ENCODE measurements at places on chromosomes 6 and 20.

DNA sequence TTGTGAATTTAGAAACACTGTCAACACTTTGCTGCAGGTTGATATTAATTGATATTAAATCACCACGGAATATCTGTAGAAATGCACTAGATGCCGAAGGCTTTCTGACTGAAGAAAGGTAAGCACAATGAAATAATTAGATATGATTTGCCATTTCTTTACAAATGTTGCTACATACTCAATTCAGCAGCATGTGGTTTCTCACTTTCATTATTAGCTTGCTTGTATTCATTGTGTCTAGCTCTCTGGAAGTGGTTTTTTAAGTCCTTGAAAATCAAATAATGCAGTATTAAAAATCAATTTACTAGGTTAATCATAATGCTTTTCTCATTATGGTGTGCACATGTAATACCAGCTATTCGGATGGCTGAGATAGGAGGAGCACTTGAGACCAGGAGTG lies 231.3 kb upstream of the MARCKS start:
- no peak for DNase-seq

DNA sequence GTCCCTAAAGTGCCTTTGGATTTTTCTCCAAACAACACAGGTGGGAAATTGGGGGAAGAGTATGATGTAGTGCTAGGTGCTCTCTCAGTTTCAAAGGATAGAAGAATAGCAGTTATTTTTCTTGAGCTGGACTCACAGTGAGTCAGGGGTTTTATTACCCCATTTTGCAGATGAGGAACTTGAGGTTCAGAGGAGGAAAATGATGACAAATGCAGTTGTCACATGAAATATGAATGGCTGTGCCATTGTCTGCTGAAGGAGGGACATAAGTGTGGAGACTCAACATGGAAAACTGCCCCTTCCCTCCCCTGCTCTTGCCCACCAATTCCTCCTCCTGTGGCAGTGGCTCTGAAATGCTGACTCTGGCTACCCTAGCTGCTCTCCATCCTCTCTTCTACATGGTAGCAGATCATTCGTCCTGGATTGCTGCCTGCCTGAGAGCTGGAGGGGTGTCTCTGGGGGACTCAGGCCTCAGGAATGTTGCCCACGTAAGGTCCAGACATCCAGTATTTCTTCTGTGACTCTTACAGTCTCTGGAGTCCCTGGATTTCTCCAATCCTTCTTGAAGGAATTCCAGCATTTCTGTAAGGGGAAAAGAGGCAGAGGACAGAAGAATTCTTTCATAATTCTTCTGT lies 37.6 kb upstream of the EPB41L1 start:
- peak; percentile 62 for DNase-seq

GRCh38 chr6:22424196-22424595 lies 127.4 kb upstream of the PRL start:
- DNase-seq: no peak

- no peak for DNase-seq
Observed at GRCh38 chr6:116127771-116128493, 2.0 kb upstream of the COL10A1 start.

- no peak for DNase-seq
Observed at GRCh38 chr20:36313926-36314325, 7.8 kb downstream of the DLGAP4 start.

GRCh38 chr6:132971676-132972075 lies 157.3 kb downstream of the RPS12 start:
- no peak for DNase-seq

DNA sequence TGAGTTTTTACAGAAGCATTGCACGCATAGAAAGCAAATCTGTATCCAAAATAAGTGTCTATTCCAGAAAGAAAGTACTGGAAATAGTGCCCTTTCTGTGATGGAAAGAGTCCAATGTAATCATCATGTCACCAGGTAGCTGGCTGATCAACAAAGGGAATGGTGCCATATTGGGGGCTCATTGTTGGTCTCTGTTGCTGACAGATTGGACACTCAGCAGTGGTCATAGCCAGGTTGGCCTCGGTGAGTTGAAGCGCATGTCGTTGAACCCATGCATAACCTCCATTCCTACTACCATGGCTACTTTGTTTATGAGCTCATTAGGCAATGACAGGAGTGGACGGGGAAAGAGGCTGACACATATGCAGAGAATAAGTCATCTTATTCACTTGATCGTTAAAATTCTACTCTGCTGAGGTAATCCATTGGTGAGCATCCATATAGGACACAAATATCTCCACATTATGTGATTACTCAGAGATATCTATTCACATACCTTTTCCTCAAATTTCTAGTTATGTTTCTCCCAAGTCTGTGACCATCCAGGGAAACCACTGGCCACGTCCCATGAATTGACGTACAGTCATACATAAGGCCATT lies 560.5 kb downstream of the HAO1 start:
- DNase-seq: no peak

- no peak for DNase-seq
Observed at GRCh38 chr6:149364557-149364956, 35.5 kb upstream of the SUMO4 start.

GRCh38 chr20:4637081-4637797 lies 84.5 kb upstream of the PRND start:
- no peak for DNase-seq

GRCh38 chr20:11043001-11043400 lies 369.2 kb upstream of the JAG1 start:
- no peak for DNase-seq

- DNase-seq: no peak
Observed at GRCh38 chr6:77136086-77136485, 327.2 kb downstream of the HTR1B start.

GRCh38 chr6:152673236-152673635 lies 24.5 kb upstream of the MYCT1 start:
- DNase-seq: no peak

GRCh38 chr6:28402197-28402596 lies 2.6 kb upstream of the ZSCAN12 start:
- DNase-seq: no peak

GRCh38 chr6:129186988-129187387 lies 304.1 kb downstream of the LAMA2 start:
- DNase-seq: no peak

DNA sequence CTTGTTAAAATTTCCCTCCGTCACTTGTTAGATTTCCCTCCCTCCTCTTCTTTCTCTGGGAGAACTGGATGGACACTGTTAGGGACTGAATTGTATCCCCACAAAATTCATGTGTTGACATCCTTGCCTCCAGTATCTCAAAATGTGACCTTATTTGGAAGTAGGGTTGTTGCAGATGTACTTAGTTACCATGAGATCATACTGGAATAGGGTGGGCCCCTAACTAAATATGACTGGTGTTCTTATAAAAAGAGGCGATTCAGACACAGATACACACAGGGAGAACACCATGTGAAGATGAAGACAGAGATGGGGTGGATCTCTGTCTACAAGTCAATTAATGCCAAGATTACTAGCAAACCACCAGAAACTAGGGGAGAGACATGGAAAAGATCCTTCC lies 139.5 kb downstream of the ALDH8A1 start:
- DNase-seq: no peak

DNA sequence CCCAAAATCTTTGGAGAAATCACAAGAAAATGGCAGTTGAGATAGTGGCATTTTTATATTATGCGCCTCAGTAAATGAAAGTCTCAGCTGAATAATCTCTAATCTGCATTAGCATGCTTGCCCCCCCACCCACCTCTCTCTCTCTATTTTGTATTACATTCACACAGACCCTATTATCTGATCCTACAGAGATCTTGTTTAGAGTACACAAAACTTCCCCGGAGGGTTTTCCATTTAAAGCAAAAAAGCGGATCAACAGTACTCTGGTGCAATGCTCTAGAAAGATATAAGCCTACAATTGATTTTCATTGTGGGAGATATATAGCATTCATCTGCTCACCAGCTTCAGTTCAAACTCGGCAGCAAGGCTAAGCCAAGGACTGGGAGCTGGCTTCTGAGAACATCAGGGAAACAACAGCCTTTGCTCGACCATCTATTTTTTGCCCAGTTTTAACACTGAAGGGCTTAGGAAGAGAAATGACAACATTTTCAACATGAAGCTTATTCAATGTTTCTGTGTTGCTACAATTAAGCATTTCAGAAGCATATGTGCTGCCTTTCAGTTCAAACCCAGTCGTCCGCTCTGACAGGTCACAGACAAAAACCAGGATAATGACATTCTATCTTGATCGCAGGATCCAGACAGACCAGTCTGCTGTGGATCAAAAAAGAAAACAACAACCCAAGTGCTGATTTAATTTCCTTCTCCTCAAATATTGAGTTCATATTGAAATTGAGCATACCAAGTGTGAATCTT lies 137.6 kb upstream of the ATXN1 start:
- DNase-seq: no peak

- DNase-seq: no peak
Observed at GRCh38 chr20:59625214-59625922, 21.0 kb downstream of the PHACTR3 start.

GRCh38 chr6:97292671-97293070 lies 9.7 kb upstream of the MMS22L start:
- DNase-seq: no peak

GRCh38 chr6:53790886-53791285 lies 3.9 kb upstream of the LRRC1 start:
- no peak for DNase-seq

DNA sequence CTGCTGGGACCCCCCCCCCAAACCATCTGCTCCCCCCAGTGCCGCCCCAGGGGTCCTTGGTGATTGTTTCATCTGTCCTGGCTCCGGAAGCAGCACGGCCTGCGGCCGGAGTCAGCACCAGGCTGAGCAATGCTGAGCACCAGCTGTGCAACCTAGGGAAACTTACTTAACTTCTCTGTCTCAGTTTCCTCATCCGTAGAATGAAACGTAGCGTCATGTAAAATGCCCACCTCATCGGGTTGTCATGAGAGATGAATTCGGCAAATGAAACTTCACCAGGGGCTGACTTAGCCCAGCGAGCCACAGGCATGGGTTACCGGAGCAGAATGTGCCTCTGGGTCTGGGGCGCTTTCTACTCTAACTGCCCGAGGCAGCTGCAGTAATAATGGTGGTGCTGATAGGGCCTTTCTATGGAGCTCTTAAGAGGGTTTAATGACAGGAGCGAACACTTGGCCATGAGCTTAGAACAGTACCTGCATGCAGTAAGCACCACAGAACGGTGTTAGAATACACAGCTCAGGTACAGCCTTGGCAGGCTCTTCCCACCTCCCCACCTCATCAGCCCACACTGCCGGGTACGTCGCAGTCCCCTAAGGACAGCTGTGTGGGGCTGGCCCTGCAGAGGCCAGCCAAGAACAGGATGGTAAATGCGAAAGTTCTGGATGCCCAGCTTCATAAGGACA lies 1.7 kb downstream of the THBS2 start:
- no peak for DNase-seq

DNA sequence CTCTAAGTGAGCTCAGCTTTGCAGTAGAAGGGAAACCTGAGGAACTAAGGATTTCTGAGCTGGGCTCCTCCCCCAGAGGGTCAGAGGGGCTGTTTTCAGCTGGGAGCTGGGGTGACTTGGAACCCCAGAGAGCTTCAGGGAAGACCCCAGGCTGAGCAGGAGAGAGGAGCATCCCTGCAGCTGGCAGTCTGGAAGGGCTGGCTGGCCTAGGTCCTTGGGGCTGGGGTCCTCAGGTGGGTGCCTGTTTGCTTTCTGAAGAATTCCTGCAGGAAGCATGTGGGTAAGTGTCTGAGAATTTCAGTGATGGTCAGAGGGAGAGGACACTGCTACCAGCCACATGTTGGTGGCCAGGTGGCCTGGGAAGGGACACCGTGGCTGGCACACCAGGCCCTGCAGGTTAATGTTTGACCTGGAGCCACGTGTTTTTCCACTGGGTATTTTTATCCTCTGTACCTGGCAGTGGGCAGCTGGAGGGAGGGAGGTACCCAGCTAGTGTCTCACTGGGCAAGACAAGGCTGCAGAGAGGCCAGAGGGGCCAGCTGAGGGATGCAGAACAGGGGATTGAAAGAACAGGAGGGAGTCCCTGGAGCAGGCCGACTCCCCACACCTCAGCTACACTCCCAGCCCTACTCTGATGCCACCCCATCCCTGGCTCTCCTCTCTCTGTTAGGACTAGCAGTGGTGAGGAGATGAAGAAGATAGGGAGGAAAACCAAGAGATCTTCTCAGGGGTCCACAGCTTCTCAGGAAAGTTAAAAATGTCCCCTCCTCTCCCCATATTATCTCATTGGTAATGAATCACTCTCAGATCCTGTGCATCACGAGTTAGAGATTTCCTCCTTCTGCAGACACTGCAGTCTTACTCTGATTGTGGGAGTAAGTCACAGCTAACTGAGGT lies 143.6 kb downstream of the VEGFA start:
- no peak for DNase-seq

DNA sequence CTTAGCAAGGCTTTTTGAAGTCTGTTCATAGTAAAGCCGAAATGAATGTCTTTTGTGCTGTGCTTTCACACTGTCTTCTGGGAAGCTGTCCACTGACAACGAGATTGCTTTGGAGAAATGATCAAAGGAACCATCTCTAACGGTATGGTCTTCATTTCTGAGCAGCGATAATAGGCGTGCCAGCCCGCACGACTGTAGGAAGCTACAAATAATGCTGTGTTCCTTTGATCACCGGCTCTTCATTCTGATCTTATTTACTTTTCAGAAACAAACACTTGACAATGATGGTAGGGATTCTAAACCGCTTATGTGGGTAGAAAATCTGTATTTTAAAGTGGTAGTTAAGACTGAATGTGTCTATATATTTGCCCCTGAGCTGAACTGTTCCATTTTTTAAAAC lies 306.6 kb upstream of the EXOC2 start:
- no peak for DNase-seq

GRCh38 chr6:168985705-168986104 lies 267.9 kb downstream of the THBS2 start:
- no peak for DNase-seq

DNA sequence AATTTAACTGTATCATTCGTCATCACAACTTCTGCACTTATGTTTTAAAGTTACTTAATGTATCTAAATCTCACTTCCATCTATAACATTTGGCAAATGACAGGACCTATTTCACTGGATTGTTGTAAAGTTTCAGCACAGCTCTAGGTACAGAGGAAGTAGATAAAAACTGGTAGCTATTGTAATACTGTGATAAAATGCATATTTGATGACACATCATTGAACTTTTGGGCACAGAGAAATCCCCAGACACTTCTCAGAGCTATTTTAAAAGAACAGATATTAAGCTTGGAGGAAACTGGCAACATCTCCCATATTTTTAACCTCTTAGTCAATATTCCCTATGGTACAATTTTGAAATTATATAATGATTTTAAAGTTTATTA lies 138.7 kb downstream of the RFPL4B start:
- DNase-seq: no peak

DNA sequence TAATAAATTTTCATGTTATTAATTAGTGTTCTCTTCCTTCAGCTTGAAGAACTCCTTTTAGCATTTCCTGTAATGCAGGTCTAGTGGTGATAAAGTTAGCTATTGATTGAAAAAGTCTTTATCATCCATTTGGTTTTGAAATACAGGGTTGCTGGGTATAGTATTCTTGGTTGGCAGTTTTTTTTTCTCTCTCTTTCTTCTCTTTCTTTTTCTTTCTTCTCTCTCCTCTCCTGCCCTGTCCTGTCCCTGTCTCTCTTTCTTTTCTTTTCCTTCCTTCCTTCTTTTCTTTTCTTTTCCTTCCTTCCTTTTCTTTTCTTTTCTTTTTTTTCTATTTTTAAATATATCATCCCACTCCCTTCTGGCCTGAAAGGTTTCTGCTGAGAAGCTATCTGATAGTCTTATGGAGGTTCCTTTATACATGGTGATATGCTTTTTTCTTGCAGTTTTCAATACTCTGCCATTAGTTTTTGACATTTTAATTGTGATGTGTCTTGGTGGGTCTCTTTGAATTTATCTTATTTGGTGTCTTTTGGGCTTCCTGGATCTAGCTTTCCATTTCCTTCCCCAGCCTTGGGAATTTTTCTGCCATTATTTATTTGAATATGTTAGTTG lies 55.4 kb downstream of the CDC5L start:
- DNase-seq: no peak

GRCh38 chr20:9311132-9311531 lies 203.3 kb upstream of the LAMP5 start:
- DNase-seq: no peak

Data from CD14-positive monocyte (primary cell).